SK-N-MC (cell line): ENCODE measurements at places on chromosomes 4 and X.

- no peak for DNase-seq
Observed at GRCh38 chr4:22988526-22988925, 295.8 kb downstream of the GBA3 start.

- DNase-seq = no peak
Observed at GRCh38 chrX:6990552-6991193, 156.8 kb upstream of the STS start.

GRCh38 chr4:43103048-43103447 is 210.5 kb downstream of the GRXCR1 start:
- DNase-seq = no peak

- no peak for DNase-seq
Observed at GRCh38 chrX:88940904-88941303, 193.9 kb downstream of the CPXCR1 start.

- peak; percentile 61 for DNase-seq
Observed at GRCh38 chr4:90328558-90328957, 201.4 kb downstream of the CCSER1 start.

GRCh38 chrX:139932901-139933796 is at the start of gene ATP11C:
TSS of gene ATP11C (minus strand) at chrX:139933053. CDS start at chrX:139932042, 1,011 bp downstream.
- peak; percentile 47 for DNase-seq

- DNase-seq = no peak
Observed at GRCh38 chr4:114046331-114046730, 66.9 kb upstream of the ARSJ start.
